Breast epithelium (tissue), 4 donors: ENCODE measurements at places on chromosomes 3 and 15. TPM values are rescaled to one million over a fixed set of nuclear protein-coding genes. Genes with fewer than 3 reads are reported as not detected.

- no peak for DNase-seq
Observed at GRCh38 chr3:141529256-141529655, 42.4 kb downstream of the RASA2 start.

- DNase-seq: no peak
Observed at GRCh38 chr3:74633021-74633420, 18.6 kb upstream of the CNTN3 start.

GRCh38 chr15:95812491-95812890 lies 518.0 kb upstream of the NR2F2 start:
- DNase-seq: no peak

DNA sequence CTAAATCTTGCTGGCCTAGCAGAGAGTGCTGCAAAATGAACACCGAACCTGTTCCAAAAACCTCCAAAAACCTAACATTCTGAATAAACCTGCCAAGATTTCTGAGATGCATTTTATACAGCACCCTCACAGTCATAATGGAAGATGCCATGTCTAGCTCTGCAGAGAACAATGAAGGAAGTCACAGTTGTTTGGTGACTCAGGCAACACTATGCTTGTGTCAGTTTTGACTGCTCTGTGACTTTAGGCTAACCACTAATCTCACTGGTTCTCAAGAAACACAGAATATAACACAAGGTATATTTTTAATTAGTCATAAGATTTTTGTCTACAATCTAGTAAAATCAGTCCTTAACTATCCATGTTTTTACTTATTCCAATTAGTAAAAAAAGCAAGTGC lies 606.6 kb downstream of the TBL1XR1 start:
- DNase-seq: no peak

- DNase-seq: no peak
Observed at GRCh38 chr3:3127432-3128010, 781 bp downstream of the TRNT1 start.

GRCh38 chr3:99817437-99818240 lies at the start of gene CMSS1:
CMSS1 (plus strand) TSS chr3:99817862.
- DNase-seq: peak; percentile 87

GRCh38 chr15:23866832-23867231 lies 179.7 kb upstream of the NDN start:
- DNase-seq: no peak

EEF1AKMT4 gene
- total RNA-seq: 3.4 TPM
